ENCODE measurements at places on chromosomes 1 and 21.

DNA sequence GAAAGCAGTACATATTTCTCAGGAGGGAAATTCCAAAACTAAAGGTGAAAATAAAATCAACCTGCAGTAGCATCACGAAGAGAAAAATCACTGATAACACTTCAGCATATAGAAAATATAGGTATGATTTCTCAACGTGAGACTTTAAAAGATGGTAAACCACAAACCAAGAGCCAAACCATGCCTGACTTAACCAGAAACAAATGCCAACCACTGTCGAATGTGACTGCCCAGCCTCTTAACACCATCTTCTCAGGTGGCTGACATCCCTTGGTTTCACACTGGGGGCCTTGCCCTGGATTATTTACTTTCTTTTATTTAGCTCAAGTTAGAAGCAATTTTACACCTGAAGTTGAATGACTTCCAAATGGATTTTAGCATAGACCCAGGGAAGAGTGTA is 10.1 kb downstream of the HMGCS2 start:
- DNase-seq = no peak

DNA sequence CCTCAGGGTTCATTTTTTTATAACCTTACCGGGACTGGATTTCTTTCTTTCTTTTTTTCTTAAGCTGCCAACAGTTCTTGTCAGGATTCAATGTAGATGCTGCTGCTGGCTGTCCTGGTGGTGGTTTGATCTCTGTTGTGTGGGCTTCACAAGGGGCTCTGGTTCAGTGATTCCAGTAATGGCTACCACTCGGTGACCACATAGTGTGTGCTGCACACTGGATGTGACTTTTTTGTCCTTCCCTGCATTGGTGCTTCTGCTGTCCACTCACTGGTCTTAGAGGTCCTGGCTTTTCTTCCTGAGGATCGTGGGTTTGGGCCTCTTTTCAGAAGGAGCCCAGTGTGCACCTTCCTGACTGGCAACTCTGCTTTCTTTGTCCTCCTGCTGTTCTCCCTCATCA is 18.5 kb downstream of the KCNK1 start:
- no peak for DNase-seq

DNA sequence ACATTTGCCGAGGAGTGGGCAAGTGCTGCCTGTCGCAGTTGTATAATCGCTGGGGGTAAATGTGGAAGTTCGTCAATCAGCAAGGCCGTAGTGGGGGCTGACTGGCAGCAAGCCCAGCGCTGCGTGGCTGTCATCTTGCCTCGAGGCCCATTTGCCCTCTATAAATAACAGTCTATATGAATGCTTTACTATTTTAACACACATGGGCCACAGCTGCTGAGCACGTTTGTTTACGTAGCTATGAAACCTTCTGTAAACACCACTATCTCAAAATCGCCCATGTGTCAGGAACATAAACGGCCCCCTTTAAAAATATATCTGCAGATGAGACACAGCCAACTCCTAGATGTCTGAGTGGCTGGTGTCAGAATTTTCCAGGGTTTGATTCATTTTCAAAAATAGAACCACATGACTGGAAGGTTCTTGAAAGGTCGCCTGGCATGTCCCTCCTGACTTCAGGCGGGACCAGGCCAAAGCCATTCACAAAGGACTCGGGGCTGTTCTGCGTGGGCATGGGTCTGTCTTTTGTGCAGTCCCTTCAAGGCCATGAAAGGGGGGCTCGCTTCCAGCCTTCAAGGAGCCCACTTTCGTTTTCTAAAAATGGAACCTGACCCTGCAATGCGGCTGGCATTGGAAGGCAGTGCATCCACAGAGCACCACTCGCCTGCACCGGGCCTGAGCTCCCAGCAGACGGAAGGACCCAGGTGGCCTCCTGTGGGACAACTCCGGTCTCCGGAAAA is 205.5 kb downstream of the KCNJ6 start:
- no peak for DNase-seq

DNA sequence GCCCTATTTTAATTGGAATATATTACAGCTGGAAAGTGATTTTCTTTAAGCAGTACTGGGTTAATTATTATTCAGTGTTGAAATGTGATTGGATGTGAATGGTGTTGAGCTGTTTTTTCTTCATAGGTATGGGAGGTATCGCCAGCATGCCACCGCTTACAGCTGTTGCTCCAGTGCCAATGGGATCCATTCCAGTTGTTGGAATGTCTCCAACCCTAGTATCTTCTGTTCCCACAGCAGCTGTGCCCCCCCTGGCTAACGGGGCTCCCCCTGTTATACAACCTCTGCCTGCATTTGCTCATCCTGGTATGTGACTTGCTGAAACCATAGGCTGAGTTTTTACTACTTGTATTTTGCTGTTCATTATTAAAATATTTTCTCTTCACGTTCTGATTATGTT is 107.7 kb downstream of the ITSN1 start:
- DNase-seq = no peak

- DNase-seq = no peak
These were observed 119.5 kb downstream of the EPHB2 start for GRCh38 chr1:22830041-22830566.

GRCh38 chr1:29264773-29265389 is 28.6 kb downstream of the PTPRU start:
- no peak for DNase-seq

DNA sequence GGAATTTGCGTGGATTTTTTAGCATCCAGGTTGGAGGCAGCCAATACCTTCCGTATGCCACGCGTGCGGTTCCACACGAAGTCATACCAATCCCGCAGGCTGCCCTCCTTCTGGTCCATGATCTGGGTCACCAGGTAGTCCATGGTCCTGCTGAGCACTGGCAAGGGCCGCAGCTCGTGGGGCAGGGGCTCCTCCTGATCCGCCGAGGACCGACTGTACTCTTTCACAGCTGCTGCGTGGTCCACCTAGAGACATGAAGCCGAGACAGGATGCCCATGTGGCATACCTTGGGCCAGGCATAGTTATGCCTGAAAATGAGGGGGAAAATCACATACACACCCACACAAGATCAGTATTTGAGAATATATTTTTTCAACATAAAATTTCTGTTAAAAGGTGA is 12.1 kb downstream of the MCM3AP start:
- no peak for DNase-seq

- DNase-seq = no peak
These were observed 250.9 kb downstream of the MATN1 start for GRCh38 chr1:30472526-30472925.

GRCh38 chr1:107949467-107950253 is 15.3 kb downstream of the VAV3 start:
- no peak for DNase-seq

GRCh38 chr1:18883636-18884418 is 18.5 kb downstream of the ALDH4A1 start:
- DNase-seq = peak; percentile 35

- no peak for DNase-seq
These were observed 20.9 kb downstream of the SLC1A7 start for GRCh38 chr1:53121319-53122172.

- DNase-seq = no peak
These were observed 11.9 kb upstream of the GPX7 start for GRCh38 chr1:52590266-52590665.

DNA sequence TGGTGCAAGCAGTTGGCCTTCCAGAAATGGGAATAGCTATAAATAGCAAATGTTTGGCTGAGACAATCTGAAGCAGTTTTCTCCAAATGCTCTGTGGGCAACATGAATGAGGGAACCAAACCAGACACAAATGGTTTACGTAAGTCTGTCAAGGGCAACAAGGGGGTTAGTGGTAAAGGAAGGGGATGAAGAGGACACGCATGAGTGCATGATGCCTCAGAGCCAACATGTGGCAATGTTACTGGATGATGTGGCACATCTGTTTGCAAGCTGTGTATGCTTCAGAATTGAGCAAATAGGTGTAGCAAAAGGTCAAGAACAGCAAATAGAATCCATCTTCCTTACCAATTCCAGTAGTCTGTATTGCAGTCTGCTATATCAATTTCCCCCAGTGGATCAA is 76.3 kb upstream of the LMO4 start:
- no peak for DNase-seq

- no peak for DNase-seq
These were observed 56.0 kb upstream of the CASZ1 start for GRCh38 chr1:10852486-10852885.

GRCh38 chr1:5571861-5572401 is 420.3 kb downstream of the NPHP4 start:
- DNase-seq = no peak

- DNase-seq = no peak
These were observed 910 bp upstream of the TNR start for GRCh38 chr1:175744305-175744704.

DNA sequence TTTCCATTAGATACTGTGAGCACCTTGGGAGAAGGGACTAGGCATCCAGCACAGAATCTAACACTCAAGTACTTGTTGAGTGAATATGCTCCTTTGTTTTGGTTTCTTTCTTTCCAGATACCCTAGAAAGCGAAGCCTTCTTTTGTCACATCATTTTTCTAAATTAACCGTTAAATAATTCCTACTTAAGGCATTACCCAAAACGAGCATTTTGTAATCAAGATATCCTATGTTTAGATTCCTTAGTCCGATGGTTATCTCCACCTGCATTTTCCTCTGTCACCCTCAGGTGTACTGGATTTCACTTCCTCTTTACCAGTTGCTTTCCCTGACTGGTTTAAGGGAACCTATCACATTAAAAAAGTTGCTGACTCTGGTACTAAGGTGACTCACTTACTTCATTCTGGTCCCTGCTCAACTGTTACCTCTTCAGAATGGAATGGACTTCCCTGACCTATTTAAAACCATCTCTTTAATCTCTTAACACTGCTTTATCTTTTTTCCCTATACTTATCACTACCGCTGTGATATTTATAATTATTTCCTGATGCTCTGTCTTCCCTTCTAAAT is 3.2 kb downstream of the B3GALNT2 start:
- no peak for DNase-seq

DNA sequence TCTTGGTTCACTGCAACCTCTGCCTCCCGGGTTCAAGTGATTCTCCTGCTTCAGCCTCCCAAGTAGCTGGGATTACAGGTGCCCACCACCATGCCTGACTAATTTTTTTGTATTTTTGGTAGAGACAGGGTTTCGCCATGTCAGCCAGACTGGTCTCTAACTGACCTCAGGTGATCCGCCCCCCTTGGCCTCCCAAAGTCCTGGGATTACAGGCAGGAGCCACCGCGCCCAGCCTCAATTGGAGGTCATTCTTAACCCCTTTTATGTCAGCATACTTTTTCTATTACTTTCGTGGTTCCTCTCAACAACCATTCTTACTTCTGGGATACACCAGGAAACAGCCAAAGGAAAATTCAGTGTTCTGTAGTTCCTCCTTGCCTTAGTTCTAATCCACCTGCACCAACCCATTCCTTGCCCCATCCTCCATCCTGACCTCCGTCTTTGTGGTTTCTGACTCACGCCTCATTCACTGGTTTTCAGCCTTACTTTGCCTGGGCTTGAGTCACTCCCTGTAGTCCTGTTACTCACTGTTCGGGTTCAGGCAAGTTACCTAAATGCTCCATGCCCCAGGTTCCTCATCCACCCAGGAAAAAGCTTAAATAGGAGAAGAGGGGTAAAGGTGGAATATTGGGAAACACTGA is 12.9 kb upstream of the BCL10 start:
- DNase-seq = no peak

GRCh38 chr21:41956926-41957729 is 3.3 kb upstream of the C2CD2 start:
- DNase-seq = no peak

GRCh38 chr1:165234149-165234548 is 122.4 kb downstream of the LMX1A start:
- DNase-seq = no peak

GRCh38 chr1:85911742-85912141 is 203.5 kb upstream of the ZNHIT6 start:
- DNase-seq = no peak

All from stimulated activated CD8-positive, alpha-beta memory T cell treated with anti-CD3 and anti-CD28 coated beads, Interleukin-4, amount 100 ng/mL, for 1 hour (primary cell).